ENCODE measurements at places on chromosomes 7 and 10. TPM values are rescaled to one million over a fixed set of nuclear protein-coding genes. Genes with fewer than 3 reads are reported as not detected.

DNA sequence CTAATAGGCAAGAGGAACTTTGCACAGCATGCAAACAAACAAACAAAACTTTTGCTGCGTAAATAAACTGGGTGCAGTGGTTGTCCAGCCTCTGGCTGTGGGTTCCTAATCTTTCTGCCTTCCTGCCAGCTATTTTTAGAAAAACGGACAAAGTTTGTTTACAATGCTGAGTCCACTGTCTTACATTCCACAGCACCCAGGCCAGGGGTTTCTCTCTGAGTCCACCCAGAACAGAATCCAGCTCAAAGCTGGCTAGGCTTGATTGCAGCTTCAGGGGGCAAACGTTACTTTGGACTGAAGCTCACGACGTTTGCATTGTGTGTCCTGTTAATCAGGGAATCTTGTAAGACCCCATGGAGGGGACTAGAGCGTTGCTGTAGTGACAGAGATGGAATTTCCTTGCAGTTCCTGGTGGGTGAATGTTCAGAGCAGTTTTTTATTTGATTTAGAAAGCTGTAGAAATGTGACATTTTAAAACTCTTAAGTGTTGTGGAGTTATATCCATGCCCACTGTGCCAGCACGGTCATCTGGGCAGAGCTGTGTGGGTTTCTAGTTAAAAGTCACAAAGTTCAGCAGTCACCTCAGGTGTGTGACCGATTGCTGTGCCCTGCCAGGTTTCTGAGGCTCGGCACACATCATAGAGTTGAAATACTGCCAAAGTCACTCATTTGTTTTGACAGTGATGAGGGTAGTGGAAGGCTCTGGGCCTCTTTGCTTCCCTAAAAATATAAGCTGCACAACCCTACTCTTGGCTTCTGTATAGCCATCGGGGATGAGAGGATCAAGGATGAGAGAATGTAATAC is 247.0 kb downstream of the STK31 start:
- ATAC-seq: no peak

GRCh38 chr7:40223451-40224127 is 88.8 kb downstream of the SUGCT start:
- no peak for ATAC-seq

DNA sequence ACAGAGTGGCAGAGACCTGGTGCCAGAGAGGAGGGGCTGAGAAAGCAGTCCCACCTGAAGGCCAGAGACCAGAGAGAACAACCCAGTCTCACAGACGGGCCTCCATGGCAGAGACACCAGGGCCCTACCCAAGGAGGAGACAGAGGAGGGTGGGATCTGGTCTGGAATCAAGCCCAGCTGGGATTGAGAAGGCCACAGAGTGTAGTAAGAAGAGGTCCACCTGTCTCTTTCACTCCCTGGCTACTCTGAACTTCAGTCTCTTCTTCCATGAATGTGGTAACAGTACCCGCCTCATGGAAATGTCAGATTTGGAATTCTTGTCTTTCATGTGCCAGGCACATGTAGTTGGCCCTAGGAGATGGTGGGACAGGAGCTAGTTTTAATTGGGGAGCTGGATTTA is 55.6 kb downstream of the CLIP2 start:
- ATAC-seq: no peak

DNA sequence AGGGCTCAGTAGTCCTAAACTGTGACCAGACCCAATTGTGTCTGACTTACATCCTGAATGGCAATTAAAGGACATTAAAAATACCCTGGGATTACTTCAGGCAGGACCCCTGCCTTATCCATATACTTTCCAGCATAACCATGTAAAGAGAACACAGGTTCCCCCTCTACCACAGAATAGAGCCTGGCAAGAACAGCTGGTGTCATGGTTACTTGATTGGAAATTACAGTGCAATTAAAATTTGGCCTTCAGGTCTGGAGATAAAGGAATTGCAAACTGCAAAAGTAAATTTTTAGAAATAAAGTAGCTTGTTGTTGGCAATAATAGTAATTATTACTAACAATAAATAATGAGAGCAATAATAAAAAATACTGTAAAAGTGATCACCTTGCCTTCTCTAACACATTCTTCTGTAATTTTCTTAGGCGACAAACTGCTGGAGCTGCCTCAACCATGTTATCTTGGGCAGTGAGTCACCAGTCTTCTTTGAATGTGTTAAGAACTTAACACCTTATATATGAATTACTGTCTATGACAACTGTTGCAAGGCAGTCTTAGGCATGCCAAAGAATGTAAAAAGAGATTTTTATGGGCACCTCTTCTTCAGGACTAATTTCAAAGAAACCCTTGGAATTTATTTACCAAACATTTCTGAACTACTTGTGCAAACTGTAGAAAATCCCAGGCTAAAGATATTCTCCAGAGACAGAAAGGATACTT is 53.7 kb downstream of the HIBADH start:
- no peak for ATAC-seq

DNA sequence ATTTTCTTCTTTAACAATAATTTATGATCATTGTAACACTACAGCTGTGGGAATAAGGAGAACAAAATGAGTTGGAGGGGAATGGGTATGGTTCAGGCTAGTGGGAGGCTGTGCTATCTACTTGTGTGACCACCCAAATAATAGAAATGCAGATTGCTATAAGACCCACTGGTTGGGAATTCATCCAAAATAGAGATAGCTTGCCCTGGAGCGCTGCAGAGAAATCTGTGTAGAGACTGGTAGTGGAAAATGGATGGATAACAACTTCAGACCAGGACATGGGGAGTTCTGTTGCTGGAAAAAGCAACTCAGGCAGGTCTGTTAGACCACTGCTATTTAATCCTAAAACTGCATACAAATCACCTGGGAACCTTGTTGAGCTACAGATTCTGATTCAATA is 137.1 kb upstream of the MKLN1 start:
- no peak for ATAC-seq

GRCh38 chr7:70321016-70321590 is 722.8 kb downstream of the AUTS2 start:
- no peak for ATAC-seq

- ATAC-seq: no peak
These were observed 12.5 kb upstream of the ARPC1A start for GRCh38 chr7:99313204-99313573.

GRCh38 chr7:39199006-39199405 is 221.3 kb downstream of the POU6F2 start:
- no peak for ATAC-seq

GRCh38 chr7:118264836-118265235 is 40.3 kb downstream of the ANKRD7 start:
- ATAC-seq: no peak

DNA sequence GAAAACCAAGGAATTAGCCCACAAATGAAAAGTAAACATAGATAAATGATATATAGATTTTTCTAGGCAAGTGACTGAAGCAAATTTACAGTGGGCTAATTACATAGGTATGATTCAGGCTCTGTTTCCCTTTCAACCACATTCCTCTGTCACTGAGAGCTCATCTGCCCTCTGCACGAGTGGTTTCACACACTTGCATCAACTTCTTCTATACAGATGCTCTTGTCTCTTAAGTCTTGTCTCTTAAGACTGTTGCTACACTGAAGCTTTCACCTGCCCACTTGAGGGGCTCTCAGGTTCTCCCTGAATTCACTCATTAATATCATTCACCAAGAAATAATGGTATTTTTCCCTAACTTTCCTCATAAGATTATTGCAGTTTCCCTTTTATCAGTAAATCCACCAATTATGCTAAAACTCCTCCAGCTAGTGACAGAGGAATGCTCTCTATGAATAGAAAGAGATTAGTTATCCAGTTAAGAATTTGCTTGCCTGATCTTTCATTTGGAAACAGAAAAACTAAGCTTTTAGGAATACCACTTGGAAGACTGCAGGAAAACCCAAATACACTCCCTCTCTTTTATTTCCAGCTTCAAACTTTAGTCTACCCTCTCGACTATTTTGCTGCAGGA is 95.7 kb downstream of the ELAPOR2 start:
- ATAC-seq: no peak

- ATAC-seq: no peak
These were observed 424.9 kb upstream of the DPP6 start for GRCh38 chr7:153627323-153627722.

DNA sequence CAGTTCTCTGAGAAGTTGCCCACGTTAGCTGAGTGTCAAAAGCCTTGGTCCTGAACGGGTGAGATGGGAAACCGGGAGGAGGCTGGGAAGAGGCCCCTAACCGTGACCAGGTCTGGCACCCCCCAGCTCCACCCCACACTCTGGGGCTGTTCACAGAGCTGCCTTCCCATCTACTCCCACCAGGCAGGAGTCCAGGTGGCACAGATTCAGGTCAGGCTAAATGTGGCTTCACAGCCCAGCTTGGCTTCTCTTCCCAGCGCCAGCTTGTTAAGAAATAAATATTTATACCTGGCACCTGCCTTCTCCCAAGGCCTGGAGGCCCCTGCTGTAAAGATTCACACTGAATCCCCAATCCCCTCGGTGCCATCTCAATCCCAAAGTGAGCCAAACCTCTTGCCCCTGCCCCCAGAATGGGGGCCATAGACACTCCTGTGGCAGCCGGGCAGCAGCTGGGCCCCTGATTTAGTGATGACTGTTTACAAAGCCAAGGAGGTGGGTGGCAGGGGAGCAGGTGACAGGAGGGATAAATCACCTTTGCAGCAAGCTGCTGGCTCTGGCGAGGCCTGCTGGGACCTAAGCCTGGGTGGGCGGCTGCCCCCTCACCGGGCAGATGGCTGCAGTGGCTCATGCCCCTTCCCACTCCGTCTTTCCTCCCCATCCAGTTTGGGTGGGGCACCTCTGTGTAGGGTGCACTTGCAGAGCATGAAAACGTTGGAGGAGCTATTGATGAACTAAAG is 72.5 kb downstream of the GOLGA7B start:
- no peak for ATAC-seq

DNA sequence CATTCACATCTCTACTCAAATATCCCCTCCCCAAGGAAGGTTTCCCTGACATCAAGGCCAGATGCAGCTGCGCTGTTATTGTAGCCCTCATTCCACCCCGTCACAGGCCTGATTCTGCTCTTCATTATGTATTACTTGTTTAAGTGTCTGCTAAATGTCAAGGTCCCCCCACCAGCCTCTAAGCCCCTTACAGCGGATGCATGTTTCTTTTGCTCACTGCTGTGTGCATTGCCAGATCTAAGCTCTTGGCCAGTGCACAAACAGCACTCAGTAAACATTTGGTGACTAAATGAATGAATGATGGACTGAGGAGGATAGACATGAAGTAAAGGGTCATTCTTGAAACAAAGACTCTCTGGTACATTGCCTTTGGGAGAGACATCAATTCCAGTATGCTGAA is 90.6 kb downstream of the NEBL start:
- ATAC-seq: no peak

DNA sequence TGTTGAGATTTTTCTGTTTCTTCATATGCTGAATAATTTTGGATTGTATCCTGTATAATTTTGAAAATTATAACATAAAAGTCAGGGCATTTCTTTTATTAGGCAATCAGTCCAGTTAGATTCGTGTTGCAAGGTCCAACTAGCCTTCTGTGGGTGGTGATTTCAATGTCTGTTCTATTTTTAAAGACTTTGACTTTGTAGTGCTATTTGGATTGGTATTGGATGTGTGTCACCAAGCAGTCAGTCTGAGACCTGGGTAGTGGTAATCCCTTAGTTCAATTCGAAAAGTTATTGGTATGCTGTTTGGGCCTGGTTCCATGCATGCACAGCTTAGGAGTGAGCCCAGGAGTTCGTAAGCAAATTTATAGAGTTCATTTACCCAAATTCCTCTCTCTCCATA is 82.2 kb downstream of the EPDR1 start:
- ATAC-seq: no peak

GRCh38 chr7:134262322-134262721 is 54.4 kb downstream of the SLC35B4 start:
- no peak for ATAC-seq

DNA sequence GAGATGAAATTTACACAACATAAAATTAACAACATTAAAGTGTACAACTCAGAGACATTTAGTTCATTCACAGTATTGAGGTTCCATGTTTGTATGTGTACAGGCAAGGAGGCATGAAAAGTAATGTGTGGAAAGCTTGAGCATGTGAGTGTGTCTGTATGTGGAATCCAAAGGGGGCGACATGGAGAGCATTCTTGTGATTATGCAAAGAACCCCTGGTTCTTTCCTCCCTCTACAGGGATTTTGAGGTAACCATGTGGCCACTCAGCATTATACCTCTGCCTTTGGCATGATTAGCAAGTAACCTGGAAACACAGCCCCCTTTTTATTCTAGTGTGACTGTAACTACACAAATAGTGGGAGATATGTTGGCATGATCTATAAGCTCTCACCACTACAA is 21.0 kb downstream of the OR2F1 start:
- no peak for ATAC-seq

GRCh38 chr10:75050149-75050919 is 61.1 kb upstream of the SAMD8 start:
- ATAC-seq: no peak

CLEC5A gene
- total RNA-seq: 0.13 TPM

CRHR2 gene
- 0.77 TPM for total RNA-seq

SMNDC1 gene
- total RNA-seq: 20.2 TPM

ADAMTS14 gene
- total RNA-seq: 0.04 TPM

ADGRA1 gene
- total RNA-seq: not detected

ANKRD61 gene
- total RNA-seq: not detected

JCAD gene
- 66.8 TPM for total RNA-seq

CLCN1 gene
- not detected for total RNA-seq

ICA1 gene
- 9.4 TPM for total RNA-seq

RSU1 gene
- total RNA-seq: 105 TPM

EMX2 gene
- total RNA-seq: 0.32 TPM

COL26A1 gene
- total RNA-seq: not detected
